Testis (tissue), 5 donors: ENCODE measurements at places on chromosomes 1 and 21.

GRCh38 chr1:229152311-229152710, 118.6 kb upstream of the RAB4A start:
- DNase-seq, result no peak

- no peak for DNase-seq
Measured at GRCh38 chr1:111778066-111778465, 22.4 kb downstream of the DDX20 start.

DNA sequence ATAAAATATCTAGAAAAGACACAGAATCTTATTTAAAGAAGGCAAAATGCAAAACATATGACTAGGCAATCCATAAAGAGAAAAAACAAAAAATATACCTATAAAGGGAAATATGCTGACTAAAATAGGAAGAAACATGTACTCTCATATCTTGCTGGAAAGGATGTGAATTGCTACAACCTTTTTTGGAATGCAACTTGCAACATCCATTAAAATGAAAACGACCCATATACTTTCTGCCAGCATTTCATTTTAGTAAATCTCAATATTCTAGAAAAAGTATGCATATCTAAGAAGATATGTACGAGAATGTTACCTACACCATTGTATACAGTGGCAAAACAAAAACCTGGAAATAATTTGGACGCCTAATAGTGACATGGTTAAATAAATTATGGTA, 56.6 kb downstream of the EDEM3 start:
- DNase-seq, result no peak

DNA sequence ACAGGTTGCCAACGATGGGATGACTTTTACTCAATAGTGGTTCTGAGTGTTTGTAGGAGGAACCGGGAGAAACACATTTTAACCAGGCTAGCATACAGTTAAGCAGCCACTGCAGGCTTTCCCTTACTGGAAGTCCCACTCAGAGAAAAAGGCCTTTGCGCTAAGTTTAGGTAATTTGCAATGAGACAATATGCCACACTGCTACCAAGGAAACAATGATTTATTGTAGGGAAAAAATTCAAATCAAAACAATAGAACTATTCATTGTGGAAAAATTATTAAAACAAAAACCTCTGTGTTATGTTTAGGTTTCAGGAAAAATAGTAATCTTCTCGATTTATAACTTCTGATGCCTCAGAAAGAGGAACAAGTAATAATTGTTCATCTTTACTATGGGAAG, 51.4 kb upstream of the CR2 start:
- no peak for DNase-seq

GRCh38 chr21:31446226-31446855, 102.3 kb upstream of the TIAM1 start:
- DNase-seq, result no peak

DNA sequence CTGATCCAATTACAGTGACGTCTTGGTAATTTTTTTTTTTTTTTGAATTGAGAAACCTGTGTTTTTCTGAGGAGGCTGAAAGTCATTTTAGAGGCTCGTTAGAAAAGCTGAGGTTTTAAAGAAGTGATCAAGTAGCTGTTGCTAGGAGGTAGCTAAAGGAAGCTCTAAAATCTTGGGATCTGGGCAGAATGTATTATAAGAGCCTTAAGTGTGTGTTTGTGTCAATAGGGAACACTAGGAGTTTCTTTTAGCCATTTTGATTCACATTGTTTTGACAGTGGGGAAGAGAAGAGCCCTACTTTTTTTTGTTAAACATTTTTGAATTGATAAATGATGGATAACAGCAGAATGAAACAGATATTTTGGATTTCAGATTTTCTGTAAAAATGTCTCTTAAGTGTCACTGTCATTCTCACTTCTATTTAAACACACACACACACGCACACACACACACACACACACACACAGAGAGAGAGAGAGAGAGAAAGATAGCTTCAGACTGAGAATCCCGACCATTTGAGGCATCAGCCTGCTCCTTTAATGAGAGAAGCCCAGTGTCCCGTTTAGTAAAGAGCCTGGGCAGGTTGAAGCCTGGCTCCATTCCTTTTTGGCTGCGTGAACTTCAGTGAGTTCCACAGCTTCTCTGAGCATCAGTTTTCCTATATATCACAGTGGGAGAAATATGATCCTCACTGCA, 79.1 kb upstream of the GPR88 start:
- DNase-seq, result no peak

DNA sequence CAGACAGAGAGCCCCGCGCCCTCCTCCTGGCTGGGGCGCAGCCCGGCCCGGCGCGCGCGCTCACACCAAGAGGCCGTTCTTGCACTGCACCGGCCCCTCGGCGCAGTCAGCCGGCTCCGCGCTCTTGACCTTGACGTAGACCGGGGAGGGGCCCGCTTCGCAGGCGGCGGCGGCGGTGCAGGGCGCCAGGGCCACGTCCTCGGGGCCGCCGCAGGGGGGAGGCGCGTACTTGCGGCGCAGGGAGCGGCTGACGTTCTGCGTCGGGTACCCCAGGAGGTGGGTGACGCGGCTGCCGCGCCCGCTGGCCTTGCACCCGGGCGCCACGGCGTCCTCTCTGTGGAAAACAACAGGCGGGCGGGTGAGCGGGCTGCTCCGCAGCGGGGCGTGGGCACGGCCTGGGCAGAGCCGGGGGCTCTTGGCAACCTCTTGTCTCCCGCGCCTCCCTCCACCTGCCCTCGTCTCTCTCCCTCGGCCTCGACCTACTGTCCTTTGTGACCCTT, 7.7 kb downstream of the VSIG8 start:
- DNase-seq, result peak; percentile 85

GRCh38 chr21:45326169-45326851, 38.6 kb upstream of the POFUT2 start:
- peak; percentile 84 for DNase-seq

DNA sequence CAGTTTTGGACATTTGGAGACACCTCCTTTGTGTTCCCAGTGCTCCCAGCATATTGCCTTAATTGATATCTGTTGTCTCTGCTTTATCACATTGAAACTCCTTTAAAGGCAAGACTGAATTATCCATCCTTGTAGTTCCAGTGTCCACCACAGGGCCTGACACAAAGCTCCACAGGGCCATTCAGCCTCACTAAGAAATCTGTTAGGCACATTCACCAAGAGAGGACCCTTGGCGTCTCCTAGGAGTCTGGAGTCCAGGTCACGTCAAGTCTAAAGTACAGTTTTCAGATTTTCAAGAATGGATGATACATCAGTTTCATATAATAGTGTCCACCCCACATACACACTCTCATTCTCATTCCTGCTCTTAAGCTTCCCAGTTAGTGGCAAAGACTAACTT, 4.8 kb downstream of the ACP6 start:
- DNase-seq, result no peak

DNA sequence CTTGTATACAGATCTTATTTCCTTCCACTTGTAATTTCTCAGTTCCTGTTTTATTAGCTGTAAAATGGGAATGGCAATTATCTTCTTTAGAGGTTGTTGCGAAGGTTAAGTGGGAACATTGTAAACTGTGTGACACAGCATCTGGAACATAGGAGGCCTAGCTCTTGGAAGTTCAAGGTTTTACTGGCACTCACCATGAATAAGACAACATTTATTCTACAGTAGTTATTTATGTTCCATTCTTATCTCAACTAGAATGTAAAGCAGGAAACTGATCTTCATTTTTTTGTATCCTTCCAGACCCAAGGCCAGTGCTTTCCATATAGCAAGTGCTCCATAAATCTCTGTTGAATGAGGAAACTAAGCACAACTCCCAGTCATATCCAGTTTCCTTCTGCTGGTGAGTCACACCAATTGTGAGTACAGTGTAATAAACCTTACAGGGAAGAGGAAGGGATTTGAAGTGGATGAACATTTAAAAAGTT, 1.4 kb downstream of the BCL10 start:
- no peak for DNase-seq

DNA sequence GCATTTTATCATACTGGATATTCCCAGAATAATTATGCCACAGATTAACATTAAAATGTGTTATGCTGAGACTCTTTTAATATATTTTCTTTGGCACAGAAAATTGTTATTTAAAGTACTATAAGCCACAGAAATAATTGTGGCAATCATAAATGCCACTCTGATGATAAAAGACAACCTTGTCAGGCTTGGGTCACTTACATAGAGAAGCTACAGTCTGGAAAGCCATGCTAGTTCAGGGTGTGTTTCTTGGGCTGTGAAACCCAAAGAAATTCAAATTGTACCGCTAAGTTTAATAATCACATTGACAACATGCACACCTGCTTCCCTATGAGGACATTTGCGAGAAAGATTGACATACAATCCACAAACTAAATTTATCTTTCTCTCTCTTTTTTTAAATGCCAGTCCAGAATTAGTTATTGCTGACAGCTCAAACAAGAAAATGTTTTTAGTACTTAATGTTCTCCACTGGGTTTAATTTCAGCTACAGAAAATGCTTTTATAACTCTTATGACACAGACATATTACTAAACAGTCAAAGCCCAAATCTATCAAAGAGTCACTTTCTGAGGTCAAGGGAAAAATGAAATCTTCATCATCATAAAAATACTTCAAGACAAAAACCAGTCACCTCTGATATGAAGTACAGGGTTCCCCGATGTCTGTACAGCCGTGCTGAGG, 38.7 kb downstream of the TTC13 start:
- no peak for DNase-seq

DNA sequence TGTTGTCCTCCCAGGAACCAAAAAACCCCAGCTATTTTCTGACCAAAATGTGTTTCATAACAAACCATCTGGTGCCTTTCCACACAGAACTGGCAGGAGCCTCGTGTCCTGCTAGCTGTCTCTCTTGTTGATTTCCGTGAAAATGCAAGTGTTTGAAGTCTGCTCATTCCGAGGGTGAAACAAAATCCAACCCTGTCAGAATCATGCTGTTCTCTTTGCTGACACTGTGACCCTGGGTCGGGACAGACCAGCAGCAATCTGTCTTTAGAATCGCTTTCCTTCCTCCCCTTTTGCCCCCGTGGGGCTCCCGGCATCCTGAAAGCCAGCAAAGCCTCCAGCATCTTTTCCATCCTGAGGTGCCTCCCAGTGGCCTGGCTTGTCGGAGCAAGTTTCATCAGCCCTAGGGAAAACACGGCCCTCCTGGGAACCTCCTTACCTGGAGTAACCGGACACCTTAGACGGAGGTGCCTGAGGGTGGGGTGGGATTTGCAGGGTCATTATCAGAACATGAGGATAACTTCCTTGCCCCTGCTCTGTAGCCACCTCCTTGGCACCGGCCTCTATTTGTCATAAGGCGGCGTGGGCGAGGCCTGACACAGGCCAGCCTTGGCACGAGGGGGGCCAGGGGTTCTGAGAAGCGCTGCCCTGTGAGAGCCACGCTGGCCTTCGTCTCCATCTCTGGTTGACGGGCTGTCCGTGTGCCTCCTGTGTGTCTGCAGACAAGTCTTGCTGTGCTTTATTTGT, 24.9 kb downstream of the LDLRAP1 start:
- DNase-seq, result peak; percentile 28

DNA sequence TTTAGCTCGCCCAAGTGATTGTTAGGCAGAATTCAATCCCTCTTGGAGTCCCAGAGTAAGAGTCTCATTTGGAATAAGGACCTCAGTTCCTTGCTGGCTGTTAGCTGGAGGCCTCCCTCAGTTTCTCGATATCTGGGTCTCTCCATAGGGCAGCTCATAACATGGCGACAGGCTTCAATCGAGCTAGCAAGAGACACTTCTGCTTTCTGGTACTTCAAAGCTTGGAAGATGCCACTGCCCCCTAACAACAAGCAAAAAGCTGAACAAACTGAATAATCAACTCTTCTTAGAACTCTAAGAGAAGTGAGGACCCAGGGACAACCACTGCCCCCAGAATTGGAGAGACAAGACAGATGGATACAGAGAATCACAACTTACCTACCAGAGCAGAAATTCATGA, 86.2 kb downstream of the TEX35 start:
- no peak for DNase-seq
